ENCODE measurements at places on chromosomes 12 and 14.

GRCh38 chr12:21780786-21781185 lies 6.3 kb upstream of the KCNJ8 start:
- no peak for DNase-seq

- no peak for DNase-seq
Observed at GRCh38 chr14:92496191-92496857, 17.3 kb upstream of the RIN3 start.

DNA sequence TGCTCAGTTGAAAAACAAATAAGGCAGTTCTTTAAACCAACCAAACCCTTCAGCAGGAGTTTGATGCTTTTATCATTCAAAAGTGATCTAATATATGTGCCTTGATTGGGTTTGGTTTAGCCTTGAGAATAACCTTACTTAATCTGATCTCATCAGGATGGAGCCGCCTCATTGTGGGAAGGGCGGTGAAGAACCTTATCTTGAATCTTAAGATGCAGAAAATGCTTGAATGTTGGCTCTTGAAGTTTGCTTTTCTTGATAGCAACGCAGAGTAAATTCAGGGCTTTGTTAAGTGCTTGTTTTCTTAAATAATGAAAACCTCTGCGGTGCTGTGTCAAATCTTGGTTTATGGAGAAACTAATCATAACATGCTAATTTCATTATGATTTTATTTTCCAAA lies 138.2 kb downstream of the MON2 start:
- DNase-seq: peak; percentile 4

- DNase-seq: no peak
Observed at GRCh38 chr12:38892087-38892786, 13.2 kb downstream of the CPNE8 start.

GRCh38 chr14:101992708-101993107 lies 28.3 kb downstream of the DYNC1H1 start:
- no peak for DNase-seq

DNA sequence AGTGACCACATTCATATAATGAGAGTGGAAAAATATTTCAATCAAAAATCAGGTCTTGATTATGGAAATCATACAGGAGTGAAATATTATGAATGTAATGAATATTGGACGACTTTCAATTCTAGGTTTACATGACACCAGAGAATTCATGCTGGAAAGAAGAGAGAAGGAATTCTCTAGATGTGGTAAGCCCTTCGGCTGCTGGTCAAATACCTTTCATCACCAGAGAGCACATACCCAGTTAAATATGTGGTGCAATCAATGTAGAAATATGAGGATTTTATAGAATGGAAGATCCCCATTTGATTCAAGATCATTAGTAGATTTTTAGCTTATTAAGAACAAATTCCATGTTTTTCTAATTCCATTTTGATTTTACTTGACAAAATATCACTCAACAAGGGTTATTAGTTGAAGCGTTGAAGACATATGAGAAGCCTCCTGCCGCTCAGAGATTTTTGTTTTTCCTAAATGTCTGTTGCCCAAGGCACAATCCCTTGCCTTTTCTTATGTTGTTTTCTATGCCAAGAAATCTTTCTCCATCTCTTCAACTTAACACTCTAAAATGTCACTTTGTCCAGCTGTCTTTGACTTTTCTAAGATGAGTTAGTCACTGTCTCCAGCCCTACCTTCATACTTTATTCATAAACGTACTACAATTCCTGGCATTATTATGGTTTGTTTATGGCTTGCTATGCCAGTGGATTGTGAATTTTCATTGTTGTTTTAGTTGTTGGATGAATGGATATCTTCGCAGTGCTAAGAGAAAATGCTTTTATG lies 72.8 kb upstream of the ZDHHC17 start:
- no peak for DNase-seq

DNA sequence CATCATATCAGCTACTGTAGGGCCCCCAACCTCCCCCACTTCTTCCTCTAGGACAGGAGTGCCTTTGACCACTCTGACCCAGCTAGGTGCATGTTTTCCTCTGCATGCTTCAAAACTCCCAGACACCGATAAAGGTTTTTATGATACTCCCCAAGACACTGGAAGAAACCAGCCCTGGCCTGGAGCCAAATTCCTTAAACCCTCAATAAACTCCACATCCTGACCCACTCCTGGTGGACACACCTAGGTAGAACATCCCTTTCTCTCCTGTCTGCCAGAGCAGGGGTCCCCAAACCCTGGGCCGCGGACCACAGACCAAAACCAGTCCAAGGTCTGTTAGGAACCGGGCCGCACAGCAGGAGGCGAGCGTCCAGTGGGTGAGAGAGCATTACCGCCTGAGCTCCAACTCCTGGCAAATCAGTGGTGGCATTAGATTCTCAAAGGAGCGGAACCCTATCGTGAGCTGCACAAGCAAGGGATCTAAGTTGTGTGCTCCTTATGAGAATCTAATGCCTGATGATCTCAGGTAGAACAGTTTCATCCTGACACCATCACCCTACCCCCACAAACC lies 49.6 kb downstream of the NT5DC3 start:
- no peak for DNase-seq

DNA sequence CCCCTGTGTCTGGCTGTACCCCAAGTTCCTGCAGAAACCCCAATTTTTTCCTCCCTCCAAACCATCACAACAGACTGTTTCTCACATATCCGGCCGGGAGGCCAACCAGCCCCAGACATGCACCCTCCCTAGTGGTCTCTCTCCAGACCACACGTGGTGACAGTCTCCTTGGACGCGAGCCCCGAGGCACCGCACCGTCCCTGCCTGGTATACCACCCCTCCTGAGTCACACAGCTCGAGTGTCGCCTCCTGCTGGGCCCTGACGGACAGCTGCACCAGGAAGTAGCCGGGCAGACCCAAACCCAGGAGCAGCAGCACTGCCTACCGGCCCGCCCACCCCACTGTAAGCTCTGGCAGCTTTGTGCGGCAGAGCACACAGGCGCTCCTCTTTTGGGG lies 97.4 kb downstream of the RFLNA start:
- DNase-seq: no peak

- DNase-seq: no peak
Observed at GRCh38 chr12:124463341-124463921, 104.0 kb downstream of the NCOR2 start.

- DNase-seq: no peak
Observed at GRCh38 chr14:83316356-83316755, 1782.7 kb upstream of the SEL1L start.

DNA sequence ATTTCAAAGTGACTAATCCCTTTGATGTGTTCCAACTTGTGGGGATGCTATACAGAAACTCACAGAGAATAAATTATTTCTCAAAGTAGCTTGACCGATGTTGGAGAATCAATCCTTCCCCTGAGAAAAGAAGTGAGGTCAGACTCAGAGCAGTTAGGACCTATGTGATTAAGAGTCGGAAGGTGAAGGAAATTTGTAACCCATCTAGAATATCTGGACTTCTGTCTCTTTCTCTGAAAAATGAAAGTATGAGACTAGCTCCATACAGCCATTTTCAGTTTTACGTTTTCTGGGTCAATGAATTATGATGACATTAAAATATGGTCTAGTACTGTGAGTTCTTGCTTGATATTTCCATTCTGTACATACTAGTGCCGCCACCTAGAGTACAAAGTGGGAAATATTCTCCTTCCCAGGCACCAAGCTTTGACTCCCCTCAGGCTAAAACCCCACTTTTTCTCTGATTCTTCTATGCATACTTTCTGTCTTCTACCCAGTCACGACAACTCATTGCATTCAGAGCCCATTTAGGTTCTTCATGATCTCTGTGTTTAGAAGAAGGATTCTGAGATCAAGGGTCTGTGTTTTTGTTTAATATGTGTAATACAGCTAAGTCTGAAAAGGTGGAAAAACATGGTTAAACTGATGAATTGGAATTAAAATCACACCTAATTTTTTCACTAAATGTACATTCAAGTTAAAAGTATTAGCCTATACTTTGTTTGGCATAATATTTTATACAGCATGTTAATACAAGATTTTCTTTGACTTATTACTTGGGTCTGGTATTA lies 6.9 kb upstream of the NTS start:
- no peak for DNase-seq
